ENCODE measurements at places on chromosomes 1 and 21.

DNA sequence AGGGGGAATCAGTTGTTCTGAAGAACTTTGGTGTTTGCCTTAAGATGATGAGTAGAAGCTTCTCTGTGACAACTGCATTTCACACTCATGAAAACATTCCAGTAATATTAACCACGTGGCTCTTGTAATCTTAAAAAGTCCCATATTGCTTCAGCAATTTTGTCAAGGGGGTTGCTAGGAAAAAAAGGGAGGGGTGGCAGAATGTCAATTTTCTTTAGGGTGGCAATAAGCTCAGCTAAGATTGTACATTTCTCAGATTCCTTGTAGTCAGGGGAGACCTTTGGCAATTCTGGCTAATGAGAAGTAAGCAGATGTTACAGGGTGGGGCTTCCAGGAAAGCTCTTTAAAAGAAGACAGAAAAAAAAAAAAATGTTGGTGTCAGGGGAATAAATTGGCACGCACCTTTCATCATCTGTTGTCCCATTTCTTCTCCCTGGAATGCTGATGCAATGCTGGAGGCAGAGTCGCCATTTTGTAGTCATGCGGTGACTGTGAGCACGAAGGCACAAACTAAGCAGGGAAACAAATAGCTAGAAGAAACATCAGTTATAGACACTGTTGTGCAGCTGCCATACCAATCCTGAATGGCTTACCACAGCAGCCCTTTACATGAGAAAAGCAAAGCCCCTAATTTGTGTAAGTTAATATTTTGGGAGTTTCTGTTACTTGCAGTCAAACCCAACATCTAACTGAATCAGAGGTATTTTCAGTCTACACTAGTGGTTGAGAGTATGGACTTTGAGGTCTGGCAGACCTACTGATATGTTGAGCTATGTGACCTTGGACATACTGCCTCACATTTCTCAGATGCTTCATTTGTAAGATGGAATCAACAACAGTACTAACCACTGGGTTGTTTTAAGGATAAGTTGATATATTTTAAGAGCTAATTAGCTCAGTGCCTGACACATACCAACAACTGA, 56.1 kb upstream of the MRPS6 start:
- no peak for DNase-seq

DNA sequence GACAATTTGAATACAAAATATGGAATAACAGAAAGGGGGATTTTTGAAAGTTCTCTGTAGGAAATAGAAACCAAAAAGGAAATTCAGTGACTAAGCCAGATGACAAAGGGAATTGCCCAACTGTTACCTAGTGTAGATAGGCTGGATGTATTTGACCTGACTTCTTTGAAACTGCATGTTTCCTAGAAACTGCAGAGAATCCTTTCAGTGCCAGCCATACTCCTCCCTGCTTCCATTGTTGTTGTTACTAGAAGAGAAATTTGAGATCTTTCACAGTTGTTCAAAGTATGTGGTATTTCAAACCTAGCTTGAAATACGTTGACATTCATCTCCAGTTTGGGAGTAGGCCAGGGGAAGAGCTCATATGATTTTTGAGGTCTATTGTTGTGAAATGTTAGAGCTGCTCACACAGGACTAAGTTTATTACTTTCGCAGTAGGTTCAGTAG, 1.8 kb upstream of the GBP5 start:
- no peak for DNase-seq

GRCh38 chr1:152513081-152513480, 1.2 kb upstream of the CRCT1 start:
- DNase-seq: no peak

- DNase-seq: no peak
Measured at GRCh38 chr1:30818568-30819243, 61.1 kb upstream of the LAPTM5 start.

DNA sequence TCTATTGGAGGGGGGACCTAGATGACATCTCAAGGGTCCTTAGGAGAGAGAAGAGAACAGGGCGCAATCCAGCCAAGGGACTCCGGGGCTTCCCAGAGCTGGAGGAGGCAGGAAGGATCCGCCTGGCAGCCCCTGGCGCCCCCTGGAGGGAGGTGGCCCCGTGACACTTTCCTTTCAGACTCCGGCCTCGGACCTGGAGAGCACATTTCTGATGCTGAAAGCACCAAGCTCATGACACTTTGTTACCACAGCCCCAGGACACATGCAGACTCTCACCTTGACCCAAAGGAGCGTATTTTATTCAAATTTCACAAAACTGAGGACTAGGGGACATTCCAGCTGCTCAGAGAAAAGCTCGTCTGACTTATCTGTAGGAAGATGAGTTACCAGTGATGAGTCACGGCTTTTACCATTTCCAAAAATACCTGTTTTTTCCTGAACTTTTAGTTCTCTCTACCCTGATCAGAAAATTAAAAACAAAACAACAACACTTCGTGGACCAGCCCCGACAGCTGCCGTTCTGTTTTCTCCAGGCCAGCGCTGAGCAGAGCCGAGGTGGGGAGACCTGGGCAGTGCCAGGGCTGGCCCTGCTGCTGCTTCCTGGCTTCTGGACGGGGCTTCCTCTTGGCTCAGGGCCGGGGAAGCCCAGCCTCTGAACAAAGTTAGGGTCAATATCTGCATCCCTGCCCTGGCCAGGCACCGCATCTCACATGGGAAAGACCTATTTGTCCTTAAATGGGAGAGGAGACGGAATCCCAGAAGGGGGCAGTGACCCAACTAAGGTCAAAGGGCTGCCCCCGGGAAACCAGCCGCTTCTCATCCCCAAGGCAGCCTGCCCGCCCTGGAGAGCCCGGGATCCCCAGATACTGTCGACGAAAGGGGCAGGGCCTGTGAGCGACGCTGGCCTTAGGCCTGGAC, 21.6 kb upstream of the POFUT2 start:
- no peak for DNase-seq

DNA sequence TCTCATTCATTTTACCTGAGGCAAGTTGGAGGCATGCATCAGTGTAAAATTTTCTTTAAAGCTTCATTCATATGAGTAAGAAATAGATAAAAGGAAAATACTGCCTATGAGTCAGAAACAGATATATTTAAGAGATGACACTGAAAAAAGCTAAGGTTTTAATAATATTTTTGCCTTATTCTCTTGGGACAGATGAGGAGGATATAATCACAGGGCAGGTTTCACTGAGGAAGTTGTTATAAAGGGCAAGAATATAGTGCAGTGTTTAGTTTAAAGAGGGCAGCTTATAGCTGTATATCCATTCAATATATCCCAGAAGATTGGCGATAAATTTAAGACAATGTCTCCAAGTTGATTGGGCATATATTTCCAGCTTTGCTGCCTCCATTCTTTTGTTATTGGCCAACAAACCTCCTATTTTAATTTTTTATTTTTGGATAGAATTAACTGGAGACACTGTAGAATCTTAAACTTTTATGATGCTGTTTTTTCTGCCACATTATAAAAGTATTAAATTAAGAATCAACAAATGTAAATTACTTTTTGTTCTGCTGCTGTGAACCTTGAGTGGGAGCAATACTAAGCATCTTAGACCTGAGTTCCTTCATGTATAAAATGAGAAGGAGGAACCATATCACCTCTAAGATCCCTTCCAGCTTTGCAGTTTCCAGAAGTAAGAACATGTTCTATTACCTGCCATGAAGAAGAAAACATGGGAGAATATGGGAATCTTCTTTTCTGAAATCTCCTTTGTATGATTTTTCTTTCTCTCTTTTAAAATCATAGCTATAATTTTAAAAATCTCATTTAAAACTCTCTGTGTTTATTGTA, 171.6 kb downstream of the S1PR1 start:
- no peak for DNase-seq

GRCh38 chr1:119374208-119374874, 5.8 kb downstream of the HAO2 start:
- DNase-seq: no peak

DNA sequence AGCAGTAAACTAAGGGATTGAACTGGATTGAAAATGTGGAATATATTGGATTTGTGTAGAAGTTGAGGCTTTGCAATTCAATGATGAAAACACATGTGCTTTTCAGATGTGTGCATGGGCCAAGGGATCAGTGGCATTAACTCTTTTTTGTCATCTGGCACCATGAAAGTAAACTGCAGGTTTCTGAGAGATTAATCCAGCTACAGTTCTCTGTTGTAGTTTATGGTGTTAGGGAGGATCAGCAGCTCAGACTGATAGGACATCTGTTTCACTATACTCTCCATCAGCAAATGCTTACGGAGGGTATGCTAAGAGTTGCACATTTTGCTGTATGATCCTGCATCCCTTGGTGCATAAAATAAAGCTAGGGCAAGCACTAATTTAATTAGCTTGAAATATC, 82.6 kb downstream of the C1orf21 start:
- no peak for DNase-seq

DNA sequence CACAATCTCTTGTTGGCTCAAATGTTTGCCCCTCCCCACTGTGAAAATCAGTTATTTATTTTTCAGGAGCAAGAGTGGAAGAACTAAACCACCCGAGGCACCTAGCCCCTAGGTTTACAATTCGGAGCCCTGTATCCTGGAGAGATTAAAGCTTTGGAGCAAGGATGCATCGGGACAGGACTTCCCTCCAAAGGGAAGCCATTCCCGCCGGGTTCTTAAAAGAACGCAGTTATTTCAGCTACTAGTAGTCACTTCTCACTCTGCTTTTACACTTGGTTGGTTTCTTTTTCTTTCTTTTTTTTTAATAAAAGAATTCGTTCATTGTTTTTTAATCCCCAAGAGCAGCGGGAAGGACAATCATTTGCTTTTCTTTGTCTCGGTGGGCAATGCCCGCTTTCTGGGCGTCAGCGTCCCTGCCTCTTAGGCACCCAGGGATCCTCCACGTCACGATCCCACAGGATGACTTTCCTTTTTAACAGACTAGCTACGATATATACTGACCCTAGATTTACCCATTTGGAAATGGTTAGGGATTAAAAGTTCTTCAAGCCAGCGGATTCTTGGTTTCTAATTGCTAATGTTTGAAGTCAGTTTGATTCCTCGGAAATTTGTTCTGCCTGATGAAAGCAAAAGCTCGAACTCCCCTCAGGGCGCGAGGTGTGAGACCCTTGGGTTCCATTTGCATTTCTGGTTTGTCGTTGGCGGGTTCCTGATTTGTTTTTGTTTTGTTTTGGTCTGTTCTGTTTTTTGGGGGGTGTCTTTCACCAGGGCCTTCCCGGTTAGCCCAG, 9.0 kb downstream of the TBX15 start:
- no peak for DNase-seq

GRCh38 chr1:227508431-227508830, 54.9 kb upstream of the ZNF678 start:
- no peak for DNase-seq

GRCh38 chr1:94936861-94937620, 10.1 kb upstream of the CNN3 start:
- no peak for DNase-seq

DNA sequence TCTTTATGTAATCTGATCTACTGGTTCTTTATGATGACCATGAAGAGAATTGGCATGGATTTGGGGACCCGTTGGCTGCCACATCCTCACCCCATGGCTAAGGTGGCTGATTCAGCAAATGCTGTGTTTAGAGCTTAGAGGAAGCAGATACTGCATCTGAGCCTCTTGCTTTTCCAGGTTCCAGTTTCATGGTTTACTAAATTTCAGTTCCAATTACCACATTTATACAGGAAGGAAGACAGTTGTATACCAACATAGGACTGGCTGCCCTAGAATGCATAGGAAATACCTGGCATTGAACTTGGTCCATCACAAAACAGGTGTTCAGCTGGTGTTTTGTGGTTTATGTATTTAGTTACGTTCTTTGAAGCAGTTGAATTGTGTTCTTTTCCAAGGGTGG, 107.1 kb downstream of the ST3GAL3 start:
- DNase-seq: no peak

GRCh38 chr21:14581902-14582457, 35.9 kb upstream of the SAMSN1 start:
- no peak for DNase-seq

- no peak for DNase-seq
Measured at GRCh38 chr21:46049890-46050667, 47.8 kb upstream of the COL6A2 start.

GRCh38 chr21:43312751-43313169, 114.2 kb downstream of the SIK1 start:
- DNase-seq: no peak

DNA sequence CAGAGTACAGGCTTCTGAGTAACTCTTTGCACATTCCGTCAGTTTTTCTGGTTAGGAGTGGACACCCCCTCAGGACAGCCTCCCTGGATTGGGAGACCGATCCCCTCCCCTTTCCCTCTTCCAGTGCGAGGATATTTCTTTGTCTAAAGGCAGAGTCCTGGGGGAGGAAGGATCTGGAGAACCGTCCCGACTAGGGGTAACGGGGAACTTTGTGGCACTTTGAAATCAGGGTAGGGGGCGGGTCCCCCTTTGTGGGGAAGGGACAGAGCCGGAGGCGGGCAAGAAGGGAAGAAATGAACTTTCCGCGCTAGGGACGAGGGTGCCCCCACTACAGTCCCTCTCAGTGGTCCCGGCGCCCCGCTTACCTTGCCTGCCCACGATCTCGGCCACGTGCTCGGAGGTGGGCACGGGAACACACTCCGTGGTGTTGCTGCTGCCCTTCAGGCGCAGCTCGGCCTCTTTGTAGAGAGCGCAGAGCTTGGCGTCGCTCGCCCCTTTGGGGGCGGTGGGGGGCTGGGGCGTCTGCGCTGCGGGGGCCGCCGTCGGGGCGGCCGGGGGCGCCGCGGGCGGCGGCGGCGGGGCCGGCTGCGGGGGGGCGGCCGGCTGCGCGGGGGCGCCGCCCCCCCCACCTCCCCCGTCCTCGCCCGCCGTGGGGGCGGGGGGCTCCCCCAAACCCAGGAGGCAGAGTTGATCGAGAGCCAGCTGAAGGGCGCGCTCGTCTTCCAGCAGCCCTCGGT, 917 bp downstream of the MEX3A start:
- DNase-seq: no peak

DNA sequence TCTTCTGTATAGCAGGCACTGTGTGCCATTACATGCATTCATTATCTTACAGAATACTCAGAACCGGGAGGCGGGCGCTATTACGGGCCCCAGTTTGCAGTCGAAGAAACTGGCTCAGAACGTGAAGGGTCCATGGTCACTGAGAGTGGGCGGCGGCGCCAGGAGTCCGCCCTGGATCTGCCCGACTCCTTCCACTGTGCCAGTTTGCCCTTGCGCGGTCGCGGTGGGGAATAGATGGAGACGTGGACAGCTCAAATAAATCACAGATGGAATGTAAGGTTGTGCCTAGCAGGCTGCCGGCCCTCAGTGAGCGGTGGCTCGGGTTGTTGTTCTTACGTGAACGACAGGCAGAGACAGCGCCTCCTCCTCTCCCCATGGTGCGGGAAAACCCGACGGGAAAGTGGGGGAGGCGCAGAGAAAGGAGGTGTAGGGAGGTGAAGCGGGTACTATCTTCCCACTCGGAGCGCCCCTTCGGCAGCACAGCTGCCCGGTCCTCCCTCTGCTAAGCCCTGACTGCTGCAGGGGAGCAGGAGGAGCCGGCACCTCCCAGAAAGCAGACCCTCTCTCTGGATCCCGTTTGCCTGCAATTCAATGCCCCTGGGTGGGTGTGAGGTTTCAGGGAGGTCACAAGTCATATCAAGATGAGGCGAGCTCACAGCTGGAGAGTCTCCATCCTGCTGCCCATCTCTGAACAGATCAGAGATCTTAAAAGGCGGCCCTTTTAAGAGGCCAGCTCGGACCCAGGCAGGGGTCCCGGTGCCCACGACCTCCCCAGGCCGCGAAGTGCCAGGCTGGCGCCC, 1.1 kb downstream of the COL9A2 start:
- no peak for DNase-seq
